Hindlimb muscle (tissue), 1 donor: ENCODE measurements at places on chromosomes 11 and 22. TPM values are rescaled to one million over a fixed set of nuclear protein-coding genes. Genes with fewer than 3 reads are reported as not detected.

The POU2AF3 gene
- 4.7 TPM for polyA plus RNA-seq

The ADAMTS15 gene
- 20.0 TPM for polyA plus RNA-seq

The OR10G8 gene
- not detected for polyA plus RNA-seq

The APOBEC3H gene
- polyA plus RNA-seq, result not detected

The OR52I2 gene
- polyA plus RNA-seq, result not detected

The DRD2 gene
- polyA plus RNA-seq, result 0.10 TPM

The SLC7A4 gene
- polyA plus RNA-seq, result 1.3 TPM

The KRTAP5-4 gene
- not detected for polyA plus RNA-seq

The OR8D1 gene
- not detected for polyA plus RNA-seq

The C22orf42 gene
- not detected for polyA plus RNA-seq

The B3GAT1 gene
- polyA plus RNA-seq, result 0.10 TPM

The OR5A2 gene
- polyA plus RNA-seq, result not detected

DNA sequence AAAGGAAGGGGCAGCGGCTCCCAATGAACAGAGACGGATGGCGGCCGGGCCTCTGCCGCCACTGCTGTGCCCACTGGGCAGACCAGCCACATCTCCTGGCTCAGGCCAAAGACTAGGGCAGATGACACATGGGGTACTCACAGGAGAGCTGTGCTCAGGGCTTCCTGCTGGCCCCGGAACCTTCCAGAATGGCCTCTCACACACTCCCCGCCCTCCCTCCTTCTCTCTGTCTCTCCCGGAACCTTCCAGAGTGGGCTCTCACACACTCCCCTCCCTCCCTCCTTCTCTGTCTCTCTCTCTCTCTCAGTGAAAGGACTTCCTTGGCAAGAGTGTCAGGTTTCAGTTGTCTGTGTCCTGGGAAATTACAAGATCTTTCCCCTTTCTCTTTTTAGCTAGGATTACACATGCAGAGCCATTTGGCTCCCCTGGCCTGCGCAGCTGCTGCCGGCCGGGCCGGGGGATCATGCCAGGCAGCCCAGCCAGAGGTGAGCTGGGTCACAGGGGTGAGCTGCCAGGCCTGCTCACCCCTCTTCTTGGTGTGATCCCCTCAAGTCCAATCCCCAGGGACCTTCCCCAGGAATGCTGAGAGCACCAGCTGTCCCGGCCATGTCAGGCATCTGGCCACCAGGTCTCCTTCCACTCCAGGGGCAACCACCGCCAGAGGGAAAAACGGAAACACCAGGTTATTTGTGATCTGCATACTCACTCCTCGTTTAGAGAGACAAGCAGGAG, 45.3 kb upstream of the ADA2 start:
- DNase-seq, result peak; percentile 87

DNA sequence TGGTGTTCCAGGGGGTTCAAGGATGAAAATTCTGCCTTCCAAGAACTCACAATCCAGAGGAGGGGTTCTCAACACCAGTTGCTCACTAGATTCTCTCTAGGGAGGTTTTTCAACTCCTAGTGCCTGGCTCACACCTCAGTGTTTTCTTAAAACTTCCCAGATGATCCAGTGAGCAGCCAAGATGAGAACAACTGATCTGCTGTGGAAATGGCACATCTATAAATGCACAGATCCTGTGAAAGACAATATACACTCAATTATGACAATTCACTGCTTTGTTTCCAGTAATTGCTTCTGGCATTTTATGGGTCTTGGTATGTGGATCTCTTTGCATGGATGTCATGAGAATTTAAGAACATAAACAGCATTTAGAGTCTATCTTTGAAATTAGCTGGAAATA, 45.2 kb upstream of the PRSS23 start:
- DNase-seq, result peak; percentile 19

GRCh38 chr11:15602047-15602446, 487.3 kb downstream of the INSC start:
- no peak for DNase-seq

GRCh38 chr22:18156878-18157713, 7.1 kb downstream of the USP18 start:
- DNase-seq, result peak; percentile 86

DNA sequence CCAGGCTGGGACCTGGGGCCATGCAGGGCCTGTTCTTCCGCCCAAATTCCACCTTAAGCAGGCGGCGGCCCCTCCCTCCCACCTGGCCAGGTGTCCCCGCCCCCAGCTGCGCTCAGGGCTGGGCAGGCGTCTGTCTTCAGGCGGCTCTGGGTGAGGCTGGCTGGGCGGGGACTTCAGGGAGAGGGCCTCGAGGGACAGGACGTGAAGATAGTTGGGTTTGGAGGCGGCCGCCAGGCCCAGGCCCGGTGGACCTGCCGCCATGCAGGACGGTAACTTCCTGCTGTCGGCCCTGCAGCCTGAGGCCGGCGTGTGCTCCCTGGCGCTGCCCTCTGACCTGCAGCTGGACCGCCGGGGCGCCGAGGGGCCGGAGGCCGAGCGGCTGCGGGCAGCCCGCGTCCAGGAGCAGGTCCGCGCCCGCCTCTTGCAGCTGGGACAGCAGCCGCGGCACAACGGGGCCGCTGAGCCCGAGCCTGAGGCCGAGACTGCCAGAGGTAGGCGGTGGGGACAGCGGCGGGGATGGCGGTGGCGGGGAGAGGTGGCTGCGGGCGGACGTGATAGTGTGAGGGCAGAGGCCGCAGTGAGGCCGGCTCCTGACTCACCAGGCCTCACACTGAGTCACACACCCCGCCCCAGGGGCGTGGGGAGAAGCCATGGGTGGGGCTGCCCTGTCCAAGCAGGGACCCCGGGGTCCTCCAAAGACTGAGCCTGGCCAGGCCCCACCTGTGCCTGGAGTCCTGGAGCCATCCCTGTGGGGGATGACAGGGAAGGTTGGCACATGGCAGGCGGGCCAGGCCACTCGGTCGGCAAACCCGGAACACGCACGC, at the start of gene PKP3:
Gene PKP3, plus strand, starts transcription at position 176 of the 824 bp plus-strand sequence. Its CDS starts 84 bp downstream, at position 260.
- DNase-seq, result no peak

GRCh38 chr11:126561327-126561893, 205.9 kb downstream of the ST3GAL4 start:
- DNase-seq, result peak; percentile 72

- DNase-seq, result peak; percentile 49
Measured at GRCh38 chr11:131688048-131688693, 317.8 kb downstream of the NTM start.

GRCh38 chr11:112697391-112698178, 263.6 kb upstream of the NCAM1 start:
- DNase-seq, result peak; percentile 17

DNA sequence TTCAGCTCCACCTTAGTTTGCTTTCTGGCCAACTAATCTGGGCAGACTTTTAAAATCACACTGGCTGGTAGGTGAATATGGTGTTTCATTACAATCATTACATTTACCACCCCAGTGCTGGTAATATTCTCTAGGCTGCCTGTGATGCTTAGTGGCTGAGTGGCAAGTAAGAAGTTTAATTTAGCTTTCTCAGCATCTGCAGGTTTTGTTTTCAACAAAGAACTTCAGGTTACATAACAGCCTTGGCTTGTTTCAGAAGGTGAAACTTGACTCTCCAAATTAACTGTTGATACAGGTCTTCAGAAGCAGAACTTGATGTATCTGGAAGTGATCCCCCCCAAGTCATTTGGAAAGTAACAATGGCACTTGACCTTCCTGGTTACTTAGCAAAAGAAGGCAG, 423.3 kb upstream of the CCDC90B start:
- no peak for DNase-seq

- DNase-seq, result peak; percentile 37
Measured at GRCh38 chr11:33452836-33453624, 195.8 kb downstream of the HIPK3 start.

DNA sequence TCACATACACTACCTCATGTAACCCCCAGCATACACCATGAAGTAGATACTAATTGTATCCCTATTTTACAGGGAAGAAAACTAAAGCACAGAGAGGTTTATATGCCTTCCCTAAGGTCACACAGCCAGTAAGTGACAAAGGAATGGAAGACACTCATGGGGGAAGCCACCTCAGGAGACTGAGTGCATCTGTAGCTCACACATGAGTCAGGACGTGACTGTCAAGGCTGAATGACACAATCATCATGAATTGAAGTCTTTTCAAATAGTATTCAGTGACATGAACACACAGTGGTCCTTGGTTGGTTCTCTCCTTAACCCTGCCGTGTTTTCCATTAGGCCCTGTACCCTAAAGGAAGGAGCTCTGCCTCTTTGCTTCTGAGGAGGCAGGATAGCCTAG, 463.0 kb downstream of the NTM start:
- no peak for DNase-seq

DNA sequence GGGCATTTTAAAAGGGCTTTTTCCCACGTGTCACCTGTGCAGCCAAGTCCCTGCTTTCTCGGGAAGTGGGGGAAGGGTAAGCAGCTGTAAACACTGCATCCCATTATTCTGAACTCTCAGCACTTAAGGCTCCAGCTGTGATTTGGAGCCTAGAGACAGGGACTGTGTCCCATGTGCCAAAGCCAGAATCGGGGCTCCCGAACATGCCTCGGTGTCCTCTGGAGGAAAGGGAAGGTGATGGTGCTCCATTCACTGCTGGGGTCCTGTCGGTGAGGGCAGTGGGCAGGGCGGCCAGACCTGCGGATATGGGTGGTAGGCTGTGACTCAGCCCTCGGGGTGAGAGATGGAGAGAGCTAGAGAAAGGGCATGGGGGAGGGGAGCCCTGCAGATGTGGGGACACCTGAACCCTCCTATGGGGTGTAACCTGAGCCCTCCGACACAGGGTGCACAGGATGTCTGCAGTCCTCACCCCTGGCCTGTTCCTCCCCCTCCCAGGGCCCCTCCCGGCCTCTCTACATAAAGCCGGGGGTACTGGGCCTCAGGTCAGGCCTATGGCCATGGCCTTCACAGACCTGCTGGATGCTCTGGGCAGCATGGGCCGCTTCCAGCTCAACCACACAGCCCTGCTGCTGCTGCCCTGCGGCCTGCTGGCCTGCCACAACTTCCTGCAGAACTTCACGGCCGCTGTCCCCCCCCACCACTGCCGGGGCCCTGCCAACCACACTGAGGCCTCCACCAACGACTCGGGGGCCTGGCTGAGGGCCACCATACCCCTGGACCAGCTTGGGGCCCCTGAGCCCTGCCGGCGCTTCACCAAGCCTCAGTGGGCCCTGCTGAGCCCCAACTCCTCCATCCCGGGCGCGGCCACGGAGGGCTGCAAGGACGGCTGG, 31.8 kb downstream of the CAPN1 start:
- DNase-seq, result no peak

- no peak for DNase-seq
Measured at GRCh38 chr11:130167146-130167545, 7.6 kb downstream of the ST14 start.

GRCh38 chr11:36458129-36458915, 51.8 kb downstream of the TRAF6 start:
- no peak for DNase-seq

GRCh38 chr11:73661035-73661628, 14.8 kb downstream of the PLEKHB1 start:
- DNase-seq, result peak; percentile 87

DNA sequence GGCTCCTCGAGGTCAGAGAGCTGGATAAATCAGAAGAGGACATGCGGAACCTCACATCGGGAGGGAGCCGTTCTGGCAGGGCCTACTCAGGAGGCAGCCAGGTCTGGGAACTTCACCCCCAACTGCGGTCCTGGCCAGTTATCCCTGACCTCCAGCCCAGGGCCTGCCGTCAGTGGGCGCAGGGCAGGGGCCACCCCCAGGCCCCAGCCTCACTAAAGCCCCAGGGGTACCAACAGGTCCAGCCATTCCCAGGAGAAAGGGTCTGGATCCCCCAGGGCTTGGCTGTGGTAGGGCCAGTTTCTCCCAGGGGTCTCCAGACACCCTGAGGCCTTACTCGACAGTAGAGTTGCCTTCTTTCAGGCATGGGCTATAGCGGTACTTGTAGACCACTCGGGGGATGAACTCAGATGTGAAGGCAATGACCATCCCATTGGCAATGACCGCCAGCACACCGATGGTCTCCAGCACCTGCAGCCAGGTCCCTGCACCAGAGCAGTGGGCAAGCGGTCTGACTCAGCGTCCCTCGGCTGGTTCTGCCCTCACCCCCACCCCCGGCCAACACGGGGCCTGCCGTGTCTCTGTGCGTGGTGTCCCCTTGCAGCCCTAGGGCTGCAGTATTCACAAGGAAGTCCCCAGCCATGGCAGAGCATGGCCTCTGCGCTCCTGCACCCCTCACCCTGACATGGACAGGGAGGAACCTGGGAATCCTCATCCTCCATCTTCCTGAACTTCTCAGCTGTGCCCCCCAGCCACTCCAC, 4.6 kb upstream of the SIGIRR start:
- DNase-seq, result no peak

- no peak for DNase-seq
Measured at GRCh38 chr22:29517215-29517908, 36.2 kb downstream of the THOC5 start.

GRCh38 chr11:125170510-125171031, 6.0 kb downstream of the PKNOX2 start:
- DNase-seq, result peak; percentile 75

DNA sequence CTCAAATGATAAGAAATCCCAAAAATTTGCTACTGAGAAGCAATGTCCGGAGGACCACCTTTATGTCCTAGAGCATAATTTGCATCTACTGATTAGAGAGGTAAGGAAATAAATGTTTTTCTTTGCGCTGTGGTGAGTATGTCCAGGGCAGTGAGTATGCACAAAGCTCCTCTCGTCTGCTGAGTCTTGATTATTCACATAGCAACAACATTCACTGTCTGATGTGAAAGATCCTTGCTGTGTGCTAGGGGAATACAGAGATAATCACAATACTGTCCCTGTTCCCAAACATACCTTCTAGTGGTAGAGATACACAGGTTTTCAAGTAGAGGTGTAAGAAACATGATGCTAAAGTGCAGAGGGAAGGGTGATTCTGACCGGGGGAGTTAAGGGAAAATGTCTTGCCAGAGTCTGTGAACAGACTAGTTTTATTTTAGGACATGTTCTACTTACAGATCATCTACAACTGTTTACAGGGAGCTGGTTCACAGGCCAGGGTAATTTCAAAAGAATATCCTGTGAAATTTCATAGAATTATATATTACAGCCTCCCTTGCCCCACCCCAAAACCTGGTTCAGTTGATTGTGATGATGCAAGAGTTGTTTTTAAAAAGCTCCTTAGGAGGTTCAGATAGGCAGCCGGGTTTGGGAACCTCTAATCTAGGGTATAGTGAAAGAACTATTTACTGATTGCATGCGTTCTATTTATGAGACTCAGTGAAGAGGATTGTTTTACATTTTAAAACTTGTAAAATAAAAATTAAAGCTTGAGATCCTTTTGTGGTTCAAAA, 12.6 kb downstream of the MED17 start:
- DNase-seq, result no peak

DNA sequence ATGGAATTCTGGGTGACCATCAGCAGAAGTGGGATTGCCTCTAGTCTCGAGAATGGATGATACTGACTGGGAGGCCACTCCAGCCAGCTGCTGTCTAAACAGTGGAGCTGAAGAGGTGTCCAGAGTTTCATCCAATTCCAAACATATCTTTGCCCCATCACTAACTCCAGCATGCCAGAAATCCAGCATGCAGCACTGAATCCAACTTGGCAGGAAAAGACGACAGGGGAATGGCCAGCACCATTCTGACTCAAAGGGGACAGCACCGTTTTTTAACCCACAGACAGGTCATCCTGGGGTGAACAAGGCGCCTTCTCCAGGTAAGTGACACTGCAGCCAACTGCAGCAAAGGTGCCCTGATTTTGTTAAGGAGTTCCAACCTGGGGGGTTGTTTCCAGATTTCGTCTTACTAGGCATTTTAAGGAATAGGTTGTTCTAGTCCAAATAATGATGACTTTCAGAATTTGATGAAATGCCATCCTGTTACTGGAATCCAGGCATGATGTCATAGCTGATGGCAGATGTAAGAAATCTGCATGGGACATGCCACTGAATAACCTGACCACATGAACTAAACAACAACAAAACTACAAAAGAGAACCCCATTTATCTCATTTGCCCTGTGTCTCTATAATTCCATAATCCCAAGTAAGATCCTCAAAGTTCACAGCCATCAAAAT, 32.3 kb downstream of the FEZ1 start:
- no peak for DNase-seq
